ENCODE measurements at places on chromosomes 6 and 20.

DNA sequence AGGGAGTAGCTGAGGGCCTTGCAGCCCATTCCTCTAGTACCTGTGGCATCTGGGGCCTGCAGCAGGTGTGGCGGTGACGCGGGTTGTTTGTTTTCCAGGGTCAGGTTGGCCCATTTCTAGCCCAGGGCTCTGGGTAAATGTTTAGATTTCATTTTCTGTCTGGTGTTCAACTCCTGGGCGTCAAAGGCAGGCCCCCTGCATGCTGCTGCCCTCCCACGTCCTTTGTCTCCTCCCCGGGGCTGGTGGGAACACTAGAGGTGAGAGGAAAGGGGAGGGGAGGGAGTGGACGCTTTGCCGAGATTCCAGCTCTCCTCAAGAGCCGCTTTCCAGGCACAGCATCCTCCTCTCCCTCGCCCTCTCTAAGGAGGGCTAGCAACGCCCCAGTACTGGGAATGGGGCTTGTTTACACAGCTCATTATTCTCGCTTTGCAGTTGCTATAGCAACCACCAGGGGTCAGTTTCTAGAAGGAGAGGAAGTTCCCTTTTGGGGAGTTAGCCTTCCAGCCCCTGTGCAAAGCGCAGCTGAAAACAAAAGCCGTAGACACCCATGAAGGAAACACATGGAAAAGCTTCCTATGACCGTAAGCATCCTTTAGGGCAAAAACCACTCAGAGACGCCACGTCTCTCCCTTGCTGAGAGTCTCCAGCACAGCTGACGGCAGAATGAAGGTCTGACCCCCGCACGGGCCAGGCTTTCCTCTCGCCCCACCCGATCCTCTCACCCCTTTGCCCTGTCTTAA is 170.6 kb downstream of the LY86 start:
- no peak for DNase-seq

DNA sequence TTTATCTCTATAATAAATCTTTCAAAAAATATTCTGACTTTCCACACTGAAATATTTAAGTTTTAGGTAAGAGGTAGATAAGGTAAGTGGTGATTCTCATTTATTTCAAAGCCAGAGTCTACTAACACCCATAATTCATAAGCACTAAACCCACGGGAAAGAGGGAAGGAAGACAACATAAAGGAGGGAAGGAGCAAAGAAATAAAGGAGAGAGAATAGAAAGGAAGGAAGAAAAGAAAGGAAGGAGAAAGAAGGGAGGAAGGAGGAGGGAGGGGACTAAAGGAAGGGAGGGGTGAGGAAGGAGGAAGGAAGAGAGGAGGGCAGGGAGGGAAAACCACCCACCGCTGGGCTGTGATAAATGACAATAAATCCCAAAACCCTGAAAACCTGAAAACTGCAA is 25.2 kb downstream of the MAP3K5 start:
- DNase-seq, result no peak

- DNase-seq, result no peak
These were observed 17.5 kb downstream of the SLC52A3 start for GRCh38 chr20:750801-751200.

- no peak for DNase-seq
These were observed 57.6 kb upstream of the TIAM2 start for GRCh38 chr6:154937306-154938220.

- DNase-seq, result no peak
These were observed 210.8 kb downstream of the ARHGAP18 start for GRCh38 chr6:129498950-129499842.

DNA sequence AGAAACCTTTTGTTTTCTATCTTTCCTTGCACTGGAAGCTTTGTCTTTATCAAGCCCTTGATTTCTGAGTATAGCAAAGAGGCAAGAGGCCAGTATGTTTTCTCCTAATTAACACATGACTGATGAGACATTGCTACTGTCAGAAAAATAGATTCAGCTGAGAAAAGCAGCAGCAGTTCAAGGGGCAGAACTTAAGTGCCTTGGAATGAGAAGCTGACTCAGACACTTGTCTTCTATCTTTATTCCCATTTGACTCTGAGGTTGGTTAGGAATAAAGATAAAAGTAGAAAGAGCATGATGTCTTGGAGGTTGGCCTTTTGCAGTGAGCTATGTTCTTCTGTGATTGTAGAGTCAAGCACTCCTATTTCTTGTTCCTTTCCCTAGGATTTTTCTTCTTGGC is 79.1 kb upstream of the MAN1A1 start:
- no peak for DNase-seq

DNA sequence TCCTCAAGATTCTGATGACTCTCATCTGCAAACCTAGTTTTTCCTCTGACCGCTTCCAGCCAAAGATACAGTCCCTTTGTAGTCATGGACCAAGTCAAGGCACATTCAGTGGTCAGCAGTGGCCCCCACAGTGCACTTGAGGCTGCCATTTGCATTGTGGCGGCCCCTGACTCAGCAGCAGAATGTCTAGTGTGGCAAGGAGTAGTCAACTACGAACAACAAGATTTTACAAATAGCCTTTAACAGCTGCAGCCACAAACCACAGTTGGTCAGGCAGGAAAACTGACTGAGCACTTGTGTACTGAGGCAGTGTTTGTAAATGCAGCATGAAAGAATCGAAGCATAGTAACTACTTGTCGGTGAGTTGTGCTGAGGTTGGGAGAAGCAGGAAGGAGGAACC is 49.6 kb downstream of the SLC2A12 start:
- no peak for DNase-seq

DNA sequence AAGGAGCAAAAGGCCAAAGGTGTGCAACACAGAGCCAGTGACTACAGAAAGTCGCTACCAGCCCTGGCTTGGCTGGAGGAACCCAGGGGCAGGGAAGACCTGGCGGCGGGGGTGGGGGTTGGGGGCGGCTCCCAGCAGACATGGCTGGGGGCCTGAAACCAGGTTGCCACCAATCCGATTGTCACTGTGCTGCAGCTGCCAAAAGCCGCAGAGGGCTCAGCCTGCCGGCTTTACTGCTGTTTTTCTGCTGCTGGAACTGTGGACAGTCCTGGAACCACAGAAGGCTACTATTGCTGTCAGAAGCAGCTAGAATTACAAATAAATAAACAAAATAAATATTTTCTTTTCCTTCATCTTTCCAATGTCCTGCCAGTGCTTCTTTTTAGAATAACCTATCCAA is 25.7 kb upstream of the OGFRL1 start:
- no peak for DNase-seq

- DNase-seq, result no peak
These were observed 33.2 kb downstream of the VEGFA start for GRCh38 chr6:43803055-43803782.

GRCh38 chr20:15141861-15142260 is 804.4 kb upstream of the FLRT3 start:
- DNase-seq, result no peak

DNA sequence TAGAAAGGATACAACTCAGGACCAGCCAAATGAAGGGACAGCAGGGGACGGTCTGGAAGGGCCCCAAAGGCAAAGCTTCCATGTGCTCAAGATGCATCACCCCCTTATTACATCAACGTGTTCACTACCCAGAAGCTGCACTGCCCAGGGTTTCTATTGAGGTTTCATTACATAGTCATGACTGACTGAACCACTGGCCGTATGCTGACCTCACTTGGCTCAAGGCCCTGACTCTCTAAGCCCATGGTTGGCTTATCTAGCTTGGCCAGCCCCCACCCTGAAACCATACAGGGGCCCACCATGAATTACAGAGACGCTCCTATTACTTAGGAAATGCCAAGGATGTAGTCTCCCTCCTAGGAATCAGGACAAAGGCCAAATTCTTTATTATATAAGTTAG is 179.4 kb downstream of the FOXC1 start:
- DNase-seq, result no peak

GRCh38 chr6:157233156-157233555 is 90.2 kb downstream of the TMEM242 start:
- DNase-seq, result no peak

DNA sequence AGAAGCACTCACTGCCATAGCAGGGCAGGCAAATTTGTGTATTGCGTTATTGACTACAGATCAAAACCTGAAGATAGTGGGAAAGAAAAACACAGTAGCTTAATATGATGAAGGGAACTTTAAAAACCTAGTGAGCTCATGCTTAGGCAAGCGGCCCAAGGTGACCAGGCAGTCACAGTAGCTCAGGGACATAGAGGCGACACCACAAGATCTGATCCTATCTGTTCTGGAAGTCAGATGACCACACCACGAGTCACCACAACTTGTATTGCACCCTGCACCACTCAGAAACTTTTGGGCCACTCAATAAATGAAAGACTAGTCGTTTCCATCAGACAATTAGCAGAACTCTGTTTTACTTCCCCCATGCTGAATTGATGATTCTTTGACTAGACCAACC is 4.9 kb downstream of the CLIC5 start:
- no peak for DNase-seq

GRCh38 chr6:144678844-144679243 is 393.7 kb downstream of the UTRN start:
- no peak for DNase-seq

DNA sequence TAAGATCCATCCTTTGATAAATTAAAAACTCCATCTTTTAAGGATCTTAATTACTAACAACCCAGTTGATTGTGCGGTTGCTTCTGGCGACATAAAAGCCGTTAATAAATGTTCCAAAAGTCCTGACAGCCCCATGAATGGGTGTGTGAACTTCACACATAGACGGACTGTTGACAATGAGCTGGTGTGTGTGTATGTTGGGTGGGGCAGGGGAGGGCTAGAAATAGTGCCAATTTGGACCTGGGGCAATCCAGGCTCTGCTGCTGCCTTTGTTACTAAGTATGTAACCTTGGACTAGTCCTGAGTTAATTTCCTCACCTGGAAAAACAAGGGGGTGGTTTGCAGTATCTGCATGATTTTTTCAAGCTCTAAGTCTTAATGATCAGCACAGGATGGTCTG is 4.2 kb downstream of the MAS1 start:
- no peak for DNase-seq

DNA sequence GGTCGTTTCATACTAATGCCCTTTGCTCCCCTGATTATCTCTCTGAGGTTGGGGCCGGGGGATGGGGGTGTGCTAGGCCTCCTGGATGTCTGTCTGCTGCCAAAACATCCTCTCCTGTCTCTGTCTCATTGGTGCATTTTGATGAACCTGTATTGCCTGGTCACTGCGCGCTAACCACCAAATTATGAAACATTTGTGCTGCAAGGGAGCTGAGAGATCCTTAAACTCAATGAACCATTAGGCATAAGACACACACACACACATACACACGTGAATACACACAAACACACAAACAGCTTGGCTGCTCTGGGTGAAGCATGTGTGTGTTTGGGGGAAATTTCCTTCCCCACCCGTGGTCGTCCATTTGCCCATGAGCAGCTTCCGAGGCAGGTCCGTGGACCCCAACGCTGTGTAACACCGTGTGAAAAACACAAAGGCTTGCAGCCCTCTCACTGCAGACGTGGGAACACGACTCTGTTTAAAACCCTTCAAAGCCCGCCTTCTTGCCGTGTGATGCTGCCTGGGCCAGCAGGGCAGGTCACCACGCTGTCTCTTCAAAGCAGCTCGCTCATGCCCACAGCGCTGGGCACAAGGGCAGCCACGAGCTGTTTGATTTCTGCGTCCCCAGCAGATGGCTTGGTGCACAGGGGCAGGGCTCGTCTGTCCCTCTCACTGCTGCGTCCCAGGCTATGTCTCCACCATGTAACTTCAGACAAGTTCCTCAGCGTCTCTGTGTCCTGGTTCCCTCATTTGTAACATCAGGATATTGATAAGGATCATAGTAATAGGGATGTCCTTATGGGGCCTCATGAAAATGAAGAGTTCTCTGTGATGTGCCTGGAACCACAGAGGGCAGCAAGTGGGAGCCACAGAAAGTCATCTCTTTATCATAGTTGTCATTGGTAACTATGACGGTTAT is 96.8 kb downstream of the CDH26 start:
- DNase-seq, result no peak

DNA sequence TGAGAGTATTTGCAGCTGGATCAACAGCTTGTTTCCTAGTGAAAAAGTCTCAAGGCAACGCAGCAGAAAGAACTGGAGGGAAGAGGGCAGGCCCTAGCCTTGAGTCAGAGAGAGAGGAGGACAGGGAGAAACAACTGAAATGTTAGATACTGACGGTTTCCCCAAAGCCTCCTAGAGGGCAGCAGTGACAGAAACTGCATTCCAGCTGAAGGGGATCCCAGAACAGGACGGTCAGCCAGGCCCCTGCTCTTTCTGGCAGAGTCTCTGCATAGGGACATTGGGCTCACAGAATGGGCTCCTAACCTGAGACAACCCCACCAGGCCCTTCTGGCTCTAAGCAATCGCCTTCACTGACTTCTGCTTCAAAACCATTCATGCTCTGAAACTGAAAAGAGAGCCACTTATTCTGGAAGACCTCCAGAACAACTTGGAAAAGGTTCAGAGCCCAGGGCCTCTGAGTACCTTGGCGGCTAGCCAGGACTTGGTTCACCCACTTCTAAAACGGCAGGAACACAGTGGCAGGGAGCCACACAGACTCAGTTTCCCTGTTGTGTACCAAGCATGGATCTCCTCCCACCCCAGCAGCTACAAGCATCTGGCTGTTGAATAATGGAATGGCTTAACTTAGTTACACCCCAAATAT is 72.9 kb downstream of the PSMB1 start:
- DNase-seq, result no peak

- DNase-seq, result no peak
These were observed 577.5 kb downstream of the QKI start for GRCh38 chr6:163992056-163992455.

DNA sequence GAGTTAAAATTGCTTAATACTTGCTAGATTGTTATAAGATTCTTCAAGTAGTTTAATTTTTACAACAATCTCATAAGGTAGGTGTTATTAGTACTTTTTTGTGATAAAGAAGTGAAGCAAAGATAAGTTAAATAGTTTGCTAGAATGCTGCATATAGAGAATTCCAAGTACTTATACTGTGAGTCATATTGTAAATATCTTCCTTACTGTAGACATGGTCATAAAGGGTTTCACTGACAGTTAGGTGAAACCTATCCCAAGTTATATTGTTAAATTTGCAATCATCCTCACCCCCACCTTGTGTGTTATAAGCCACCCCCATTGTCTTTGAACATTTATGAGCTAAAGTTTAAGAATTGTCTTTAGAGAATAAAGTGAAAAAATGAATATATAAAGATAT is 142.0 kb downstream of the FAM83B start:
- no peak for DNase-seq

DNA sequence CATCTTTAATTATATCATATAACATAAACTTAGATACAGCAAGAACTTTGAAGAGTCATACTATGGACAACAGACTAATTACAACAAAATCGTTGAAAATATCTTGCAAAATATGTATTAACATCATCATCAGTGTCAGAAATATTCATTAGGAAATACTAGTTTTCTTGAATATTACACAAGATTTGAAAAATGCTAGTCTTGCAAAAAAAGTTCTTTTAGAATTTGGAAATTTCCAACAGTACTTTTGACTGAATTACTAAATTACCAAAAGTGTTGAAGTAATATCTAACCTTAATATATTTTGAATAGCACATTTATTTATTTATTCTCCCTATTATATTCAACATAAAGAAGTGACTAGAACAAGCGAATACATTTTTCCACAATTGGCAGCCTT is 1224.8 kb upstream of the EYS start:
- DNase-seq, result no peak

DNA sequence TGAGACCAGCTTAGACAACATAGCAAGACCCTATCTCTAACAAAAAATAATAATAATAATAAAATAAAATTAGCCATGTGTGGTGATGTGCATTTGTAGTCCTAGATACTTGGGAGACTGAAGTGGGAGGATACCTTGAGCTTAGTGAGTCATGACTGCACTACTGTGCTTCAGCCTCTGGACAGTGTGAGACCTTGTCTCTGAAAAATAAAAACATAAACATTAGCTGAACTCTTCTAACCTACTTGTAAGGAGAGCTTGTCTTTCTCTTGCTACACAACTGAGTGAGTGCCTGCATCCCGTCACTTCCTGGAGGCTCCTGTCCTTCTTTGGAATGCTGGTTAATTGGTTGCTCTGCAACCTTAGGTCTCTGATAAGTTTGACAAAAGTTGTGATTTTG is 5.1 kb upstream of the DBNDD2 start:
- DNase-seq, result no peak
